T-cell (primary cell): ENCODE measurements at places on chromosomes 2 and 18. TPM values are rescaled to one million over a fixed set of nuclear protein-coding genes. Genes with fewer than 3 reads are reported as not detected.

GRCh38 chr2:65045651-65046050 lies 10.6 kb upstream of the CEP68 start:
- no peak for DNase-seq

C2orf80 gene
- total RNA-seq = not detected

- DNase-seq = no peak
Observed at GRCh38 chr18:75110846-75111415, 98.0 kb downstream of the PTGR3 start.

- no peak for DNase-seq
Observed at GRCh38 chr18:60197671-60198462, 174.7 kb downstream of the MC4R start.

DNA sequence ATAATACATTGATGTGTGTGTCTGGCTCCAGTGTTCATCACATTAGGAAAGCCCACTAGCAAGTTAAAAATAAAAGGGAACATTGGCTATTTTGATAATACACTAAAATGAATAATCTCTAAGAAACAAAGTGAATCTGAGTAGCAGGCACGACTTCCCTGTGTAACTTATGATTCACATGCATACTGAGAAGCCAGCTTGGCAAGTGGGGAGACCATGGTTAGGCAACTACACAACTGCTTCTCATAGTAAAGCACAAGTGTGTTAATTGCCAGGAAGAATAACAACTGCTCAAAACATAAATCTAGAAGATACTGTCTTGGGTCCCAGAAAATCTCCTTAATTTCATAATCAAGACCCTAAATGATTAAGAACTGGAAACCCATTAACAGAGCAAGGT lies 4.0 kb downstream of the MYO5B start:
- no peak for DNase-seq

DNA sequence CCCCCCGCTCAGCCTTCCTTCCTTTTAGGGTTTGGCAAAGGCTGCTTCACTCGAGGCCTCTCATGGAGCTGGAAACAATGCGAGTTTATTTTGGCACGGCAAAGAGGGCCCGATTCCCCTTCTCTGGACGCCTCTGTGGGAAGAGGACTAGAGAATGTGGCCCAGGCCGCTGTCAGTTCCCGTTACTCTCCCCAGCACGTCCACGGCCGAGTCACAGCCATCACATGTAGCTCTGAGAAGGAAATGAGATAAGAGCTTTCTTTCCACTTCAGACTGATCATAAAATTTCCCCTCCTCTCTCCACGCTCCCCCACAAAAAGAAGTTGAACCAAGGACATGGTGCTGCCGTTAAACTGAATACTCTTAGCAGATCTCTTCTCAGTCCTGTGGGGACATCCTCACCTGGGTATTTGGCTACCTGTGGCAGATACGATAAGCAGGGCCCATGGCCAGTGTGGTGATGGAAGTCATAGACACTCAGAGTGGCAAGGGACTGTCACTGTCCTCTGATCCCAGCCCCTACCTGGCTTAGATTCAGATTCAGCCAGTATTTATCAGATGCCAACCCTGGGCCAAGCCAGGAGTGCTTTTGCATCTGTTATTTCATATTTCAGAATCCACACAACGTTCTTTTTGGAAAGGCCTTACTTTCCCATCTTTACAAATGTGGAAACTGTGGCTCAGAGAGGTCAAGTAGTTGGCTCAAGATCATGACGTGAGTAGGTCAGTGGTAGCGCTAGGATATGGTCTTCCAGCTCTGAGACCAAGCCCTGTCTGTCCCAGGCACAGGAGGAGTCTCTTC lies 101.2 kb downstream of the MCFD2 start:
- no peak for DNase-seq

PDE1A gene
- not detected for total RNA-seq

DNA sequence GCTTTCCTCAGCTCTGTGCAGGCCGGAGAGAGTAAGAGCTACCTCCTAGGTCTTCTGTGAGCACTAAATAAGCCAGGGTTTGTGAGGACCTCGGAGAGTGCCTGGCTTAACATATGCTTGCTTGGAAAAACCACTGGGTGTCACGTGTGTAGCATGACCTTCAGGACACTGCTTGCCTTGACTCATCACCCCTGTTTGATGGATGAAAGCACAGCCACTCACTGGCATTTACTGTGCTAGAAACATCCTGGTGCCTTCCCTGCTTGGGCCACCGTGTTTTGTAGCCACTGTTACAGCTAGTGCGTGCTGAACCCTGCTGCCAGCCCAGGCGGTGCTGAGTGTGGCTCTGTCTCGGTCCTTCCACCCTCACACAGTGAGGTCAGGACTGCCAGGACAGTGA lies 34.8 kb upstream of the ITM2C start:
- no peak for DNase-seq
